Activated naive CD8-positive, alpha-beta T cell treated with anti-CD3 and anti-CD28 coated beads, Interleukin-2, amount 50 U/mL, for 16 hours (primary cell): ENCODE measurements at places on chromosomes 2 and 18.

DNA sequence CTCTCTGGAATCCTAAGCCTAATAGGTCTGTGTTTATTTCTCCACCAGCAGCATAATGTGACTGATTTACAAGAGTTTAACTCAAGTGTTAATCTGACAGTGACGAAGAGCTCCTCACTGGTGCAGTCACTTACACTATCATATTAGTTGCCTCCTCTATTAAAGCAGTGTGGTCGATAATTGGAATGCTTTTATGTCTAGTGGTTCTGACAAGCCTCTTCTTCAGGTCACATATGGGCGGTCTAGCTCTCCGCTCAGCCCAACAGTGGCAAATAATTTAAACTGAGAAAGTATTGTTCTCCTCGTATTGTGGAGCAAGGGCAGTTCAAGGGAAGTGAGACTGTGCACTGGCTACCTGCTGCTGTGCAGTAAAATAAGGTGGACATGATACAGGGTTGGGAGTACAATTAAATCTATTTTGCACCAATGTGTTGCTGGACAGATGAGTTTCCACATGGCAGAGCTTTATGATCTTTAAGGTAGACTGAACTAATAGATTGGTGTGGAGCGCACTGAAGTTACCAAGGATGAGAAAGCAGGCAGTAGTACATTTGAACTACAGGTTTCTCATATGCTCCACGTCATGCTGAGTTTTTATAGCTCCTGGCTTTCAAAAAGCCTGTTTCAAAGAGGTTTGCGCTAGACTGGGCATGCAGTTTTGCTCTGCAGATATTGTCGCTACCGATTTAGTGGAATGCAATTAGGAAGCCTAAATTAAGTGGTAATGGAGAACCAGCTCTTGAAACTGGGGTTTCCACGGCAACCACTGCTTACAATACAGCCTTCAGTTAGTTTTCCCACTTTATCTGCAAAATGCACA lies 151.7 kb upstream of the POU3F3 start:
- no peak for DNase-seq

- no peak for DNase-seq
These were observed 34.3 kb downstream of the NPC1 start for GRCh38 chr18:23551978-23552377.

GRCh38 chr2:102839668-102840388 lies 78.0 kb downstream of the TMEM182 start:
- DNase-seq: no peak

DNA sequence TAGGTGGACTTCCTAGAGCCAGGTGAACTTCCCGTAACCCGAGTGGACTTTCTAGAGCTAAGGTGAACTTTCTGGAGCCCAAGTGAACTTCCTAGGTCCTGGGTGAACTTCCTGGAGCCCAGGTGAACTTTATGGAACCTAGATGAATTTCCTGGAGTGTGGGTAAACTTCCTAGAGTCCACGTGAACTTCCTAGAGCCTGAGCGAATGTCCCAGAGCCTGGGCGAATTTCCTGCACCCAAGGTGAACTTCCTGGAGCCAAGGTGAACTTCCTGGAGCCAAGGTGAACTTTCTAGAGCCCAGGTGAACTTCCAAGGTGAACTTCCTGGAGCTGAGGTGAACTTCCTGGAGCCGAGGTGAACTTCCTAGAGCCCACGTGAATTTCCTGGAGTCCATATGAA lies 70.0 kb downstream of the RTP5 start:
- DNase-seq: no peak

GRCh38 chr2:20651731-20652099 lies 817 bp upstream of the HS1BP3 start:
- DNase-seq: no peak

DNA sequence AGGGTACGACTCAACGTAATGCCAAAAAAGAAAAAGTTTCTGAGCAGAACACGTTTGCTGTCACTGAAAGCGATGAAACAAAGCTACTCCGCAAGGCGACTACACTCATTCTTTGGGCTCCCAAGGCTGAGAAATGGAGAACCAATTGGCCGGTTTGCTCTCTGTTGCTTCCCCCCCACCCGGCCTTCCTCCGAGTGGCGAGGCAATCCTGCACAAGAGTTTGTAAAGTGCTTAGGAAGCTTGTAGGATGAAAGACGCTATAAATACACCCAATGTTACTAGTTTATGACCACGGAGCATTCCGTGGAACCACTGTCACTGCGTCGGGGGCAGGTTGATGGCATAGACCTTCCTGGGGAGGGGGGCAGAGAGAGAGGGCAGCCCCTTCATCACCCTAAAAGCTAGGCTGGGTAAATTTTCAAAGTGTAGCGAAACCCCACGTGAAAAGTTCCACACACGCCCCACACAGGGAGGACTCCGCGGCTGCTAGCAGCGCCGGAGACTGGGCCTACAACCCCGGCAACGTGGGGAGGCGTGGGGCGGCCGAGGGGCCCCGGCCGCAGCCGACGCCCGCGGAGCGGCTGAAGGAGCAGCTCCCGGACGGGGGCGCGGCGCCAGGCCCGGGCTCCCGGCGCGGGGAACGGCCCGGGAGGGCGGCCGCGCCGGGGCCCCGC lies 915 bp downstream of the CUL3 start:
- DNase-seq: no peak

DNA sequence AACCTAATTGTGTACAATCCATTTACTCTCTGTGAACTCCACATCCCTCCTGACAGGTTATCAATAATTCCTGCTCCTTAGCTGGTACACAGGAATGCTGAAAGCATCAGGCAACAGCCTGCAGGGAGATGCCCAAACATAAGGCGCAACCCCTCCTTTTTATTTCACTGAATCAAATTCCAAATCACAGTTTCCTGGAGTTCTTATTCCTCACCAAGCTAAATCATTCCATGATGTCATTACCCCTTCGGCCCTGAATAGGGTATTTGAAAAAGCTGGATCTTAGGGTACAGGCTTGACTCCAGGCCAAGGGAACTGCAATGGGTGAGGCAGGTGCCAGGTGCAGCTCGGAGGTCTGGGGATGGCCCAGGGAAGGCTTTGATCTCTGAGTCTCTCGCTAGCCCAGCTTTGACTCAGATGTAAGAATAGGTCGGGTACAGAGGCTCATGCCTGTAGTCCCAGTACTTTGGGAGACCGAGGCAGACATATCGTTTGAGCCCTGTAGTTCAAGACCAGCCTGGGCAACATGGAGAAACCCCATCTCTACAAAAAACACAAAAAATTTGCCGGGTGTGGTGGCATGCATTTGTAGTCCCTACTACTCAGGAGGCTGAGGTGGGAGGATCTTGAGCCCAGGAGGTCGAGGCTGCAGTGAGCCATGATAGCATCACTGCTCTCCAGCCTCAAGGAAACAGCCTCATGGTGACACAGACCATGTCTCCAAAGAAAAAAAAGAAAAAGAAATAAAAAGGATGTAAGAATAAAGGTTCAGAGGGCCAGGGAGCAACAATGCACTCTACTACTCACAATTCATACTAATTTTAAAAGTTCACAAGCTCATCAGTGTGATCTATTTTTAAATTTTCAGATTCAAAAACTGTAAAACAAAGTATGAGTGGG lies 6.8 kb downstream of the FHL2 start:
- DNase-seq: no peak

- no peak for DNase-seq
These were observed 34.8 kb upstream of the LDLRAD4 start for GRCh38 chr18:13183790-13184189.

DNA sequence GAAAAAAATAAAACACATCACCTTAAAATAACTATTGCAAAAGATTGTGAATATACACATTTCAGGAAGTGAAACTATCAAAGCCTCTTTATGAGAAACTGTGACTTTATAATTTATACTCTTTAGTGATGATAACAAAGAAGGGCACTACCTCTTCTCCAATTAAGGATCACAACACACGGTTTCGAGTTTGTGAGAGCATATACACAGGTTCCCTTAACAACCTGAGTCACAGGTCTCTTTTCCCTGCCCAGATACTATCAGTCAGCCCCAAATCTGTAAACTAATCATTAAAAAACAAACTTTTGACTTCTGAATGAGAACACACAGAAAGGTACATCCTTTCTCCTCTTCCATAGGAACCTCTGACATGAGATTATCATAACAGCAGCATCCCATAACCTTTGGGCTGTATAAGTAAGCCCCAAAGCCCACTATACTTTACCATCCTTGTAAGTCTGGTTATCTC lies 44.9 kb downstream of the PTPN2 start:
- DNase-seq: no peak

DNA sequence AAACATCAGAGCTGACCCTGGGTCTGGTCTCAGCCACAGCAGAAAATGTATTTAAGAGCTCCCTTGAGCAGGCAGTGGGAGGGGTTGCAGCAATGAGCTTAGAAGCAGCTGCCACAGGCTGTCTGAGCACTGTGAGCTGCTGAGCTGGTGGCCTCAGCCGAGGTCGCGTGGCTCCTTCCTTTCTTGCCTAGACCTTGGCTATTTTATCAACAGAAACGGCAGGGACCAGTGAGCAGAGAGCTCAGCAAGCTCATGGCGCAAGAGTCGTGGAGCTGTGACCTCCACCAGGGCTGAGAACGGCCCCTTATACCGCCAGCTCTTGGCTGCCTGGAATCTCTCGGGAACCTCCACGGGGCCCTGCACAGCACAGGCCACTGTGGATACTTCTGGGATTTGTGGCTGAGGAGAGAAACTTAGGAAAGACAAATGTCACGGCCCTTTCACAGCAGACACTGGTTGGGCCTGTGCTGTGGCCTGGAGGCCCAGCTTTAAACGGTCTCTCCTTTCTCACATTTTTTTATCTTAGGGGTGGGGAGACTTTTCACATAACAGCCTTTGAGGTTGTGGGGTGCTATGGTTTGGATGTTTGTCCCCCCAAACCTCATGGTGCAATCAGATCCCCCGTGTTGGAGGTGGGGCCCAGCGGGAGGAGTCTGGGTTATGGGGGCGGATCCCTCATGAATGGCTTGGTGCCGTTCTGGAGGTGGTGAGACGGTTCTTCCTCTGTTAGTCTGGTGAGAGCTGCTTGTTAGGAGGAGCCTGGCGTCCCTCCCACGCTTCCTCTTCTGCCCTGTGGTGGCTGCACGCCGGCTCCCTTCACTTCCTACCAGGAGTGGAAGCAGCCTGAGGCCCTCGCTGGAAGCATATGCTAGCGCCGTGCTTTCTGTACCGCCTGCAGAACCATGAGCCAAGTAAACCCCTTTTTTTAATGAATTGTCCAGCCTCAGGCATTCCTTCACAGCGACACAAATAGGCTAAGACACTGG lies 1.7 kb downstream of the ALLC start:
- DNase-seq: no peak

- peak; percentile 46 for DNase-seq
These were observed 10.6 kb upstream of the HOXD4 start for GRCh38 chr2:176140513-176141317.

DNA sequence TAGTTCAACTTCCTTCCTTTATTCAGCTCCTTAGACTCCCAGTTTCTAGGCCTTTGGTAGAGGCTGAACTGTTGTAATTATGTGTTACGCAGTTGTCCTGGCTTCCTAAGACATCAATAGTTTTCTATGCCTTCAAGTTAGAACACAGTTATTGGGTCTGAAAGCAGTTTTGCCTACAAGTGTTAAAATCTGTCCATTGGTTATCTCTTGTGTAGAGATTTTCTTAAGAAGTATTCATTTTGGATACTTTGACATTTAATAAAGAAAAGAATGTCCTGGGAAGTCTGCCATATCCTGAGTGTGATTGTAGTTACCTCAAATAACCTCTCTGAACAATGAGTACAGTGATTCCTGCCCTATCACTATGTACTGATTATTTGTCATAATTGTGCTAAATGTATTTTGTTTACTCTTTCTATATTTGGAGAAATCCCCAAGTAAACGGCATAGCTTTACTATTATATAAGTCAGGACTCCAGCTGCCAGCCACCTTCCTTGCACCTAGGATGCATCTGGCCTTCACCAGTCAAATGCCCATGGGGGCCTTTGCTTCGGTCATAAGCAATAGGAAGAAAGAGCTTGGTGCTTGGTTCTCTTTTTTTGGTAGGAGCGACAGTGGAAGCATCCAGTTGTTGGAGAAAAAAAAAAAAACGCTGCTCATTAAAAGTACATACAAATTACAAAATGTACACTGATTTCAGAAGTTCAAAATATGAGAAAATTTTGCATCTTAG lies 449.5 kb upstream of the PKDCC start:
- no peak for DNase-seq

GRCh38 chr2:86634352-86634751 lies 10.7 kb upstream of the RNF103 start:
- DNase-seq: no peak

DNA sequence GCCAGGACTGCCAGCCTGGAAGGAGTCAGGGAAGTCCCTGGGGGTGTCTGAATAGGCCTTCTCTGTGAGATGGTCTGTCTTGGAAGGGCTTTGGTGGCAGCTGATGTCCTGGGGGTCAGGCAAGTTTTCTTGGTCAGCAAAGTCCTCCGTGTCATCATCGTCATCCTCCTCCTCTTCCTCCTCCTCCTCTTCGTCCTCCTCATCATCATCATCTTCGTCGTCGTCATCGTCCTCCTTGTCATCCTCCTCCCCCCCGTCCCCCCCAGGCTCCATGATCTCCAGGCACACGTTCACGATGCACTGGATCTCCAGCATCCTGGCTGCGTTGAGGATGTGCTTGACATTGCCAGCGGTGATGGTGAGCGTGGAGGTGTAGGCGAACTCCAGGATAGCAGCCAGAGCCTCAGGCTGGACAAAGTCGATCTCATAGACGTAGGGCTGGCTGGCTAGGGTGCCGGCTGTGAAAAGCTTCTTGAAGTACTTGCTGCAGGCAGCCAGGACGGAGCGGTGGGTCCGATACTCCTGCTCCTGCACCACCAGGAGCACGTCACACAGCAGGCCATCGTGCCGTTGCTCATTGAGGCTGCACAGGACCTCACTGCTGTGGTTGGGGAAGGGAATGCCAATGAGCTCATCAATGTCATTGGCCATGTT lies 110.1 kb upstream of the SMAD2 start:
- DNase-seq: no peak

GRCh38 chr2:63993871-63994270 lies 25.4 kb downstream of the VPS54 start:
- DNase-seq: no peak

GRCh38 chr18:31657823-31658669 lies 26.3 kb downstream of the B4GALT6 start:
- no peak for DNase-seq

- no peak for DNase-seq
These were observed 2.5 kb upstream of the IL36RN start for GRCh38 chr2:113056521-113056920.

- DNase-seq: no peak
These were observed 20.9 kb upstream of the ROCK2 start for GRCh38 chr2:11365096-11365879.

DNA sequence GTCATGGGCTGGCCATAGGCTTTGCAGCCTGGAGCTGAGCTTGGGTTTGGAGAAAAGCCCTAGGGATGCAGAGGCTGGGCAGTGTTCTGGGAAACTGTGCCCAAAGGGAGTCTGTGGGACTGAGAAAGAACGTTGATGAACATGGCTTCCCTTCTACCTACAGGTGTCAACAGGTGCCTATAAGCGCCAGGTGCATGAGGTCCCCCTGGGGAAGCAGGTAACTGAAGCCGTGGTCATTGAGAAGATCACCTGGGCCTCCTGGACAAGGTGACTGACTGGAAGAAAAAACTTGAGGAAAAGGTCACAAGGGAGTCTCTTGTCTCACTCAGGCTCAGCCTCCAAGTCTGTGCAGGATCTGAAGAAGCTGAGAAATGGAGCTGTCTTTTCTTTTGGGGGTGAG lies 83.4 kb downstream of the RTN4 start:
- no peak for DNase-seq

- no peak for DNase-seq
These were observed 27.7 kb downstream of the ATF2 start for GRCh38 chr2:175140332-175140731.

- no peak for DNase-seq
These were observed 239.4 kb downstream of the DYSF start for GRCh38 chr2:71692621-71693277.
